ENCODE measurements at places on chromosomes 1 and 21. TPM values are rescaled to one million over a fixed set of nuclear protein-coding genes. Genes with fewer than 3 reads are reported as not detected.

The GRIK1 gene
- total RNA-seq = 0.49 TPM

The FALEC gene
- total RNA-seq = 0.84 TPM

The MSH4 gene
- total RNA-seq = 0.44 TPM

The ARHGAP29 gene
- total RNA-seq = 29.1 TPM

The SLFNL1 gene
- 0.58 TPM for total RNA-seq

The RGSL1 gene
- total RNA-seq = not detected

The ITLN1 gene
- total RNA-seq = 0.13 TPM

The PRAMEF13 gene
- not detected for total RNA-seq

The LENEP gene
- total RNA-seq = 0.40 TPM

The KRTAP13-2 gene
- not detected for total RNA-seq

The SCP2 gene
- 69.7 TPM for total RNA-seq

The S100A3 gene
- total RNA-seq = 0.31 TPM

The CRYZL1 gene
- 21.2 TPM for total RNA-seq

The OR2T11 gene
- total RNA-seq = not detected

The TMCO1 gene
- total RNA-seq = 60.3 TPM

The GPR37L1 gene
- total RNA-seq = 0.04 TPM

The KMO gene
- 0.27 TPM for total RNA-seq

The OPN3 gene
- 13.6 TPM for total RNA-seq

The FGR gene
- 1.4 TPM for total RNA-seq

The PLEKHA6 gene
- total RNA-seq = 2.2 TPM

The CD5L gene
- total RNA-seq = not detected

The HSD3B2 gene
- total RNA-seq = not detected

The FMOD gene
- 258 TPM for total RNA-seq

The FAM43B gene
- total RNA-seq = 1.1 TPM

The FAM131C gene
- 0.09 TPM for total RNA-seq
